ENCODE measurements at places on chromosomes 11 and 22. TPM values are rescaled to one million over a fixed set of nuclear protein-coding genes. Genes with fewer than 3 reads are reported as not detected.

- no peak for DNase-seq
These were observed 5.0 kb downstream of the OOSP3 start for GRCh38 chr11:59883597-59883996.

Gene LIPT2
- 9.5 TPM for total RNA-seq

DNA sequence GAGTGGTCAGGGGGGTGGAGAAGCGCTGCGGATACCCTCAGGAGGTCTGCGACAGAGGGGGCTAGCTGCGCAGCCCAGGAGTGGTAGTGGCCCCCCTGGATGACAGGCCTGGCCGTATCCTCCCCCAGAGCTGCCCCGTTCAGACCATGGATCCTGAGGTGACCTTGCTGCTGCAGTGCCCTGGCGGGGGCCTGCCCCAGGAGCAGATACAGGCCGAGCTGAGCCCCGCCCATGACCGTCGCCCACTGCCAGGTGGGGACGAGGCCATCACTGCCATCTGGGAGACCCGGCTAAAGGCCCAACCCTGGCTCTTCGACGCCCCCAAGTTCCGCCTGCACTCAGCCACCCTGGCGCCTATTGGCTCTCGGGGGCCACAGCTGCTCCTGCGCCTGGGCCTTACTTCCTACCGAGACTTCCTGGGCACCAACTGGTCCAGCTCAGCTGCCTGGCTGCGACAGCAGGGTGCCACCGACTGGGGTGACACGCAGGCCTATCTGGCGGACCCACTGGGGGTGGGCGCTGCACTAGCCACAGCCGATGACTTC lies 505 bp downstream of the NUDT22 start:
- DNase-seq = no peak

GRCh38 chr22:49800408-49801238 lies 27.1 kb downstream of the BRD1 start:
- no peak for DNase-seq

- no peak for DNase-seq
These were observed 1.7 kb downstream of the IL17REL start for GRCh38 chr22:50010676-50011446.

Gene C11orf21
- total RNA-seq = not detected
